Hypothalamus (tissue), 51 donors: ENCODE measurements at places on chromosomes 5 and 9.
A peak's percentile ranks its signal among the peaks of the same experiment; 100 is the strongest.

GRCh38 chr9:120877276-120878034 is 467 bp upstream of the PHF19 start:
- peak; percentile 71 for DNase-seq

DNA sequence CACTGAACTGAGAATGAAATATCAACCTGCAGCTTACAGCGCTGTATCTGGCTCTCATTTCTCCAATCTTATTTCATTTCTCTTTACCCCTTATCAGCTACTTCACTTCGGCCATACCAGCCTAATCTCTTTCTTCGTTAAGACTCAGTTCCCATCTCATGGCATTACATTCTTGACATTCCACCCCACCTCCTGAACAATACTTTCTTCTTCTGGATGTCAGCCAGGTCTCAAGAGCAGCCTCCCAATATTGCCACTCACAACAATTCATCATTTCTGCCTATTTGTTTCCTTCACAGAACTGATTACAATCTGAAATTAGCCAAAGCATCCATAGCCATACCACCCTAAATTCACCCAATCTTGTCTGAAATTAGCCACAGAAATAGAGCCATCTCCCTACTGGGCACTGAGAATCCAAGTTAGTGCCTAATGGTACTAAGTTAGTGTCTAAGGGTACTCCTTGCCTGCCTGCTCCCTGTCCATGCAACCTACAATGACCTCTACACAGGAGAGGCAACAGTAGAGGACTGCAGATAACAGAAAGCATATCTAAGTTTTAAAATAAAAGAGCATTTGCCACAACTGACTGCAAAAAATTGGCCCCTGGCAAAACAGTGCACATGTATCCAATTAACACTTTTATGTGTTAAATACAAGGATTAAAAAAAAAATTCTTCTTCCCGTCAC is 35.2 kb downstream of the SETX start:
- DNase-seq: no peak

DNA sequence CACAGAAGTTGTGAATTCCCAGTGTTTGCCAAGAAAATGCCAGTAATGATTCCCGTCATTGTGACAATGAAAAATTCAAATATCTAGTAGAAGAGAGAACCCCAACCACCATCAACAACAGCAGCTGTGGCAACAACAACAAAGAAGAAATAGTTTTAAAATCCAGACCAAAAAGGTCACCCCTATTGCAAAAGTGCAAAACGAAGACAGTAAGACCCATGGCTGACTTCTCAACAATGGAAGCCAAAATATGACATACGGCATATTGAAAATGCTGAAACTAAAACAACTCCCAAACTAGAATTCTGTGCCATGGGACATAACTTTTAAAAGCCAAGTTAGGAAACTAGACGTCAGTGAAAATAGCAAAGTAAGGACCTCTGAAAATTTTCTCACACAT is 270.6 kb downstream of the IRX2 start:
- no peak for DNase-seq

GRCh38 chr9:24899463-24899862 is 353.8 kb upstream of the IZUMO3 start:
- no peak for DNase-seq

- DNase-seq: no peak
These were observed 396.9 kb downstream of the ENC1 start for GRCh38 chr5:74243634-74244033.

- no peak for DNase-seq
These were observed 6.0 kb upstream of the PLAC8L1 start for GRCh38 chr5:146111409-146111808.

DNA sequence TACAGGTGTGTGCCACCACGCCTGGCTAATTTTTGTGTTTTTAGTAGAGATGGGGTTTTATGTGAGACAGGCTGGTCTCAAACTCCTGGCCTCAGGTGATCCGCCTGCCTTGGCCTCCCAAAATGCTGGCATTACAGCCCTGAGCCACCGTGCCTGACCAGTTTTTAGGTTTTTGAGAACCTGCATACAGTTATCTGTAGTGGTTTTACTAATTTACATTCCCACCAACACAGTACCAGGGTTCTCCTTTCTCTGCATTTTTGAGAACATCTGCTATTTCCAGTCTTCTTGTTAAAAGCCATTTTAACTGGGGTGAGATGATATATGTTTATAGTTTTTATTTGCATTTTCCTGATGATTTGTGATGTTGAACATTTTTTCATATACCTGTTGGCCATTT is 12.8 kb downstream of the DMXL1 start:
- no peak for DNase-seq

DNA sequence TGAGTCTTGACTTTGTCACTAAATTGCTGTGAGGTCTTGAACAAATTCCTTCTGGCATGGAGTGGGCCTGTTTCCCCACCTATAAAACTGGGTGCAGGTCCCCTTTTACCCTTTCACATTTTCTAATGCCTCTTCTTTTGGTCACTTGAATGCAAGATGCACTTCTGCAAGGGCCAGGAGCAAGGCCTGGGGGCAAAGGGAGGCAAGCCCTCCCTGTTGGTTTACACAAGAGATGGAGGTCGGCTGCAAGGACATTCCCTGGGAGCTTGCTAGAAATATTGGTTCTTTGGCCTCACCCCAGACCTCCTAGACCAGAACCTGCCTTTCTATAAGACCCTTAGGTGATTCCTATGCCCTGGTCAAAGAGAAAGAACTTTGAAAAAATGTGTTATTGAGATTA is 5.8 kb downstream of the FOXE1 start:
- no peak for DNase-seq

DNA sequence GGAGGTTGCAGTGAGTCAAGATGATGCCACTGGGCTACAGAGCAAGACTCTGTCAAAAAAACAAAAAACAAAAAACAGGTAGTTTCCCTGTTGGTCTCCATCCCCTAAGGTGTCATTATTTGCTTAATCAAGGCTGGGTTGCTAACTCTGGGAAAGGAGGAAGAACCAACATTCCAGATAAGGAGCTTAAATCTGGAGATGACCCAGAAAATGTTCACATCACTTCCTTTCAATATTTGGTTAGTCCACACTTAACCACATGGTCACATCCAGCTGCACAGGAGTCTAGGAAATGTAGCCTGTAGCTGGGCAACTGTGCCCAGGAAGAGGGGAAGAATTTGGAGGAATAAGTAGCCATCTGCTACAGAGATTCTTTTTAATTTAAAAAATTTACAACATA is 25.9 kb upstream of the MEGF9 start:
- DNase-seq: no peak

GRCh38 chr5:51746023-51746422 is 362.8 kb downstream of the ISL1 start:
- no peak for DNase-seq

GRCh38 chr5:172496671-172497371 is 42.5 kb upstream of the SH3PXD2B start:
- DNase-seq: no peak

- no peak for DNase-seq
These were observed 145.7 kb downstream of the ACER2 start for GRCh38 chr9:19554529-19554928.

DNA sequence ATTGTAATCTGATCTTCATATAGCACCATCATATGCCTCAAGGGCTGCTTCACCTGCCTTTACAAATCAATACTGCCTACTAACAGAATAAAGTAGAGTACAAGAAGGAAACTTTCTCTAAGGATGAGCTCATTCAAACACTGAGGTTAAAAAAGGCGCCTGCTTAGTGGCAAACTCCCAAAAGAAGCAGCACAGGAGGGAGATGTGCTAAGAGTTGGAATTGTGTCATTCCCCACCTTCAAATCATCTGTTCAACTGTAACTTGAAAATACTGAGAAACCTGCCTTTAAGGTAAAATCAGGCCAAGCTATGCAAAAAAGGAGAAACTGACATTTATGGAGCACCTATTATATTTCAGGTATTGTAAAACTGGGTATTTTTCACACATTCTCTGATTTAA is 560.6 kb downstream of the PTPRD start:
- DNase-seq: no peak

GRCh38 chr5:146203872-146204192 is 427 bp downstream of the RBM27 start:
- DNase-seq: no peak

DNA sequence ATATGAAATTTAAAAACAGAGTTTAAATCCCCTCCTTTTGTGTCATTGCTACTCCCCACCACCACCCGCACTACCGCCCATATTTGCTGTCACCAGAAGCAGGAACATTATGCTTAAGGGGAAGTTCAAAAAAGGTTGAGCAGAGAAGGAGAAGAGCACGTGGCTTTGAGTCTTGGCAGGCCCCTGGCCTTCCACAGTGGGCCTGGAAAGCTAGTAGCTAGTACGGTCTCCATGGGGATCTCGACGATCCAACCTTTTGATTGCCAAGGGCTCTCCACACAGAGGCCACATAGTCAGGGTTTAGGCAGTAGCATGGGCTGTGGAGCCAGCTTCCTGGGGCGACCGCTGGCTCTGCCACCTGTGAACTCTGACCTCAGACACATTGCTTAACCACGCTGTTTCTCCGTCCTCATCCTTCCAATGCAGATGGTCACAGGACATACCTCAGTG is 90.1 kb downstream of the GOLPH3 start:
- no peak for DNase-seq

DNA sequence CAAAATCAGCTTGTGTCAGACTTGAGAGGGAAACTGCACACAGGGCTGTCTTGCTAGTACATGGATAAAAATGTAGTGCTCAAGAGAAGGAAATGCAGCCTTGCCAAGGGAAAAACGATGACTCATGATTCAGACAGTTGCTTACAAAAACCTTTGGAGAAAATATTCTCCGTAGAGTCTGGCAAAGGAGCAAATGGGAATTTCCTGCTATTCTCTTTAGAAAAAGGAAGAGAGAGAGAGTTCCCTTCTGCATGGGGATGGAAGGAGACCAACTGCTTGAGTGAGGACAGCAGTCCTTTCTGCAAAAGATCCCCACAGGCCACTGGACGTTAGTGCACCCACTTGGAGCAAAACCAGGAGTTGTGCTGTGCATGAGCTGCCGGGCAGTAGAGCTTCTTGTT is 7.6 kb downstream of the IFNB1 start:
- DNase-seq: no peak

- DNase-seq: no peak
These were observed 147.7 kb downstream of the SIL1 start for GRCh38 chr5:139050432-139050831.

GRCh38 chr5:160833806-160834205 is 18.2 kb downstream of the ATP10B start:
- DNase-seq: no peak

DNA sequence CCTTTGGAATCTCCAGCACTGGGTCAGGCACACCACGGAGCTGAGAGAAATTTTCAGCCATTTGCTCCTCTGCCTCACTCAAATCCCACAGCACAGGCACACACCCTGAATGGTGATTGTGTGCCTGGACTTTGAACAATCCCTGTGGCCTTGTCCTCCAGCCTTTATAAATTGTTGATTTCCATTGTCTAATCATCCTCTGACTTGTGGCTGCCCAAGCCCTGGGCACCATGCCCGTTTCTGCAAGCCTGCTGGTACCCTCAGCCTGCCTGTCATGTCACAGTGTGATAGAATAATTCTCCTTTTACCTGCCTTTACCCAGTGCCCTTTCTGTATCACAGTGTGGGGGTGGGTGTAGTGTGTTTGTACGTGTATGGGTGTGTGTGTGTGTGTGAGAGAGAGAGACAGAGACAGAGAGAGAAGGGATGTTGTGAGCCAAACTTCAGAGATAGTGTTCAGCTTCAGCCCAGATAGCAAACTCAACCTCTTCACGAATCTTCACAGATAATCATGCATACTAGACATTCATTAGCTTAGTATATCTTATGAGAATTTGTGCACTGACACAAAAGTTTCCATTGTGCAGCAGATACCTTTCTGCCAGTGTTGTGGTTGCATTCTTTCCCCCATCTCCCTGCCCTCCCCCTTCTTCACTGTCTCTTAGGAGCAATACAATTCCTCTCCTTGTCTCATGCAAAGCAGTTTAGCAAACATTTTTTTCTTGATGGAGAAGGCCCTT is 27.8 kb upstream of the SLC44A1 start:
- peak; percentile 34 for DNase-seq

DNA sequence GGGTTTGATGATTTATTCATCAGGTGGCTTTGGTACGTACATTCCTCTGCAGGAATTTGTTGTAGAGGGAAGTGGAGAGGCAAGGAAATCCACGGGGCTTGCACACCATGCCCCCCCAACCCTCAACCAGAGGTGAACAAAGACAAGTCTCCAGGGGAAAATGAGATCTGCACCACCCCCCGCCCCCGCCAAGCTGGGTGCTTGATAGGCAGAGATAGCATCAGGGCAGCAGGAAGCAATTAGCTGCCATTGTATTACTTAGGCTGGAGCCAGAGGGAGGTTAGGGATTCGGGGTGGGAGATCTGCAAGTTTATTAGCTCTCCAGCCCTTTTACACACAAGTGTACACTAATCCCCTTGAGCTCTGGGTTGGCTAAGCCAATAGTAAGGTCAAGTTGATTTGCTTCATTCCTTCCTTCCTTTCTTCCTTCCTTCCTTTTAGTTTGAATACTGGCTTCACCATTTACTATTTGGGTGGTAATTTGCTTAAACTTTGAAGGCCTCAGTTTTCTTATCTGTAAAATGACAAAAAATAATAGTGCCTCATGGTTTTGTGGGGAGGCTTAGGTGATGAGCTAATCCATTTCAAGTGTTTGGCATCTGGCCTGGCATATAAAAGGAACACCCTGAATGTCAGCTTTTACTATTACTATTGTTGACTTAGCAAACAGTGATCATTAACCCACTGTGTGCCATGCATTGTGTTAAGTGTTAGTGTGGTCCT is 34.1 kb downstream of the SPRY4 start:
- no peak for DNase-seq

DNA sequence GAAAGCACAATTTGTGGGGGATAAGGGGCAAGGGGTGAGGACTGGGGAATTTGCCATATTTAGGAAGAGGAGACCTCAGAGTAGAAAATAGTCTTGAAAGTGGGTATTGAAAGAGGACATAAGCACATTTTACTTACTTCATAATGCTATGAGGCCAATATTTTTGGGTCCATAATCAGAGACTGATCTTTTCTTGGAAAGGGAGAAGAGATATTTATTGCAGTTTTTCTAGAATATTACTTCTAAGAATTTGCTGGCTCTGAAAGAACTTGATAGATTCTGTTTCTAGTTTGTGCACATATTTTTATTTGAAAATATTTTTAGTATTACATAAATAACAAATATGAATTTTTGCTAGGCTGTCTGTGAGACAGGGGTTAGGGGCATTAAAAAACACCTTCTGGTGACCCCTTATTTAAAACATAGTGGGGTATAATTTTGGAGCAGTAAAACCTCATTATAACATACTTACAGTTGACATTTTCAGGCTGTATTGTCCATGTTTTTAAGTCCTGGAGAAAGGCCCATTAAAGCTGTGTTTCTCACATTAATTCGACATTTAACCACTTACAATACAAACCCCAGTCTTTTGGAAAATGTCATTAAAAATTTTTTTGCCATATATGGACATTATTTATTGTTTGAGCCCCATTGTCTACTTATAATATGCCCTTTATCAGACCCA is 118.9 kb upstream of the NFIB start:
- no peak for DNase-seq

GRCh38 chr9:130107234-130107861 is 53.6 kb downstream of the GPR107 start:
- DNase-seq: peak; percentile 65

DNA sequence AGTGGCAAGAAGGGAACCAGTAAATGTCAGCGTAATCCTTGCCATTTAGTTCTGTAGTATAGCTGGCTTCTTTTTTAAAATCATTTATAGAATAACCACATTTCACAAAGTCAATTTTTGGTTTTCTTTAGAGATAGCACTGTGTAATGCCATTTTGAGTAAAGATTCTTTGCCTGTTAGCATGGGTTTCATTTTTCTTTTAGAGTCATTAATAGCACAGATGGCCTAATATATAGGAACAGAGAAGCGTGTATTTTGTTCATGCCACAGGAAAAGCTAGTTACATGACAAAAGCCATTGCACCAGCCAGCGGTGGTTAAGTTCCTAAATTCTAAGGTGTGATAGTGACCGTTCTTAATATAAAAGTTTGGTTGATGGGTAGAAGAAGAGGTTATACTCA is 1363.9 kb downstream of the MAT2B start:
- DNase-seq: no peak
